ENCODE measurements at places on chromosomes 4 and X. TPM values are rescaled to one million over a fixed set of nuclear protein-coding genes. Genes with fewer than 3 reads are reported as not detected.

The IQCM gene
- not detected for total RNA-seq

The EDNRA gene
- 2.9 TPM for total RNA-seq

The RAB9A gene
- total RNA-seq: 21.2 TPM

The MAGEA2 gene
- total RNA-seq: not detected

The GABRG1 gene
- total RNA-seq: not detected

The UGT2B17 gene
- not detected for total RNA-seq

The RPA4 gene
- 0.29 TPM for total RNA-seq

The DOK7 gene
- total RNA-seq: 0.05 TPM

The VCX2 gene
- total RNA-seq: not detected

DNA sequence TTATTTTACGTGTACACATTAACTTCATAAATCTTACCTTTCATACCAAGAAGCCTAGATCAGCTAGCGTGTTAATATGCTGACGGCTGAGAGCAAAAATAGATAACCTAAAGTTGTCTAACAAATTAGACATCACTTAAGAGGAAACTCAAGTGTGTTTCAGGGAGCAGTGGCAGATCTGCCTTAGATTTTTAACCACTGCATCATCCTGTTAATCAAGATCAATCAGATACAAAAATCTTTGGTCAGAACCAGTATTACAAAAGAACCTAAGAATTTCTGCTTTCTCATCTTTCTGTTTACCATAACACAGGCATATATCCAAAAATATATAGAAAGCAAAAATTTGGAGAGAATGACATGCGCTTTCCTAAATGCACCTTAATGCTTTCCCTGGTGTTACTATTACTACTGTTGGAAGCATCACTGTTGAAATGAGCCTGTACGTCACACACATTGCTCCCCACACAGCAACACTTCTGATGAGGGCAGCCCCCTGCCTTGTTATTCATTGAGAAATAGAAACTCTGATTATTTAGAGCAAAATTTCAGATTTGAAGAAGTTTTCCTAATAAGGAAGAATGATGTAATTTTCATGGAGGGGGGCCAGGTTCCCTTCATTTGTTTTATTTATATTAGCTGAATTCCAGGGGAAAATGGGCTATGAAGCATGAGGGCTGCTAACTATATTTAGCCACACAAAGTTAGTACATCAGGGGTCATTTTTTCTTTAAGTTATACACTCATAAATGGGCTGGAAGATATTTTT, 152.3 kb downstream of the CBR4 start:
- peak; percentile 45 for DNase-seq

GRCh38 chrX:50920132-50920531, 9.6 kb downstream of the BMP15 start:
- no peak for DNase-seq

DNA sequence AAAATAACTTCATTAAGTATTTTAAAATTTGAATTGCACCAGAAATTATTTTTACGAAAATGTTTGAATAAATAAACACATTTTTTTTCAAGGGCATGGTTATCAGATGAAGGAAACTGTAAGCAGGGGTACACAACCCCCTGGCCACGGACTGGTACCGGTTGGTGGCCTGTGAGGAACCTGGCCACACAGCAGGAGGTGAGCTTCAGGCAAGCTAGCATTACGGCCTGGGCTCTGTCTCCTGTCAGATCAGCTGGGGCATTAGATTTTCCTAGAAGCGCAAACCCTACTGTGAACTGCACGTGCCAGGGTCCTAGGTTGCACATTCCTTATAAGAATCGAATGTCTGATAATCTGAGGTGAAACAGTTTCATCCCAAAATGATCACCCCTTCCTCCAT, 1499.7 kb upstream of the AGA start:
- no peak for DNase-seq

GRCh38 chr4:32396507-32397070, 1676.4 kb downstream of the PCDH7 start:
- no peak for DNase-seq

GRCh38 chr4:88352062-88352740, 26.5 kb upstream of the HERC6 start:
- DNase-seq: no peak

DNA sequence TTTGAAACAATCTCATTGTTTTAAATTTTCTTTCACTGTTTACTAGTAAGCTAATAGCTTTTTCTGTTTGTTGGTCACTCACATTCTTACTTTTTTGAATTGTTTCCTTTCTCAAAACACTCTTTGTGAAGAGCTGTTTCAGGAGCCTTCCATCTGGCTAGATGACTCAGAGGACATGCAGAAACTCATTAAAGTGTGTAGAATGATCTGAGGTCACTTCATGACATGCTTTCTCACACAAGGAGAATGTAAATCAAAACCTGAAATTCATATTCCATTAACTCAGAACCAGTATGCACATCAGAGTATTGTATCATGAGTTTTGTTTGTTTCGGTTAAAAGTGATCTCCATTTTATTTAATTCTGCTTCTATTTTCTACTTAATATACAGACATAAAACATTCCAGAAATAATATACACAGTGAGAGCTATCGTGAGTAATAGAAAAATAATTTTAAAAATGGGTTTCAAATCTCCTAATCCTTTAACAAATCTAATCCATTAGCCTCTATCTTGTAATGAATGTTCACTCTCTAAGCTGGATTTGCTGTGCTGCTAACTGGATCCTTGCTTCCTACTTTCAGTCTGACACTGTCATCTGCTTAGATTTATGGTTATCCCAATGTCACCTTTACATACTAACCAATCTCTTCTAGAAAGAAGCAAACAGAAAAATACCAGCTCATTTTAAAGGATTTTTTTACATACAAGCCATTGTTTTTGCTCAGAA, 449.6 kb downstream of the FSTL5 start:
- DNase-seq: no peak

- DNase-seq: no peak
These were observed 138.9 kb upstream of the IGFBP7 start for GRCh38 chr4:57249083-57249482.

GRCh38 chr4:55312489-55313101, 33.4 kb upstream of the SRD5A3 start:
- DNase-seq: no peak

DNA sequence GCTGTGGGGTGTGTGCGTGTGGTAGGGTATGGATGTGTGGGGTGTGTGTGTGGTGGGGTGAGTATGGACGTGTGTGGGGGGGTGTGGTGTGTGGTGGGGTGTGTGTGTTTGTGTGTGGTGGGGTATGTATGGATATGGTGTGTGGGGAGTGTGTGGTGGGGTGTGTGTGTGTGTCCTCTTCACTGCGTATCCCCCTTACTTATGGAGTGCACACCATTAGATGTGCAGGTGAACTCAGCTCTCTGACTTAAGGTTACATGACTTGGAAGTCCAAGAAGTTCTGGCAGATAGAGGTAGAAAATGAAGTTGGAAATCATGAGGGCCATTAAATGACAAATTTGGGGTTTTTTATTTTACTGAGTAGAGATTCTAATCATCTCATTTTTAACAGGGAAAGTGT, 182.5 kb downstream of the PALLD start:
- DNase-seq: no peak

- DNase-seq: no peak
These were observed 40.4 kb upstream of the BRS3 start for GRCh38 chrX:136447308-136447707.

GRCh38 chr4:12957108-12957507, 527.0 kb downstream of the RAB28 start:
- DNase-seq: no peak

DNA sequence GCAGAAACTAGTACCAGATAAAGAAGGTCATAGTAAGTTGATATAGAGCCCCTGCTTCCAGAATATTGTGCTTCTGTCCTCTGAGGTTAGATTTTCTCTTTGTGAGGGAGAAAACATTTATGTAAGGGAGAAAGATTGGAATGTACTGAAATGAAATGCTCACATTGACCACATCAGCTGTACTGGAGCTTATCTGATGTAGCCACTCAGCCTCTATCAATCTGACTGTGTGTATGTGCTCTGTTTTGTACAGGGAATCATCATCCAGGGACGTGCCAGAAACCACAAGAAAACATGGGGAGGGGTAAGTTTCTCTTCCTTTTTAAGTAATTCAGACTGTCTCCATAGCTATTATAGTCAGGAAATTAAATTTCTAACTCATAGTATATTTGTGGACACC, 56.8 kb downstream of the PRRG1 start:
- DNase-seq: no peak

DNA sequence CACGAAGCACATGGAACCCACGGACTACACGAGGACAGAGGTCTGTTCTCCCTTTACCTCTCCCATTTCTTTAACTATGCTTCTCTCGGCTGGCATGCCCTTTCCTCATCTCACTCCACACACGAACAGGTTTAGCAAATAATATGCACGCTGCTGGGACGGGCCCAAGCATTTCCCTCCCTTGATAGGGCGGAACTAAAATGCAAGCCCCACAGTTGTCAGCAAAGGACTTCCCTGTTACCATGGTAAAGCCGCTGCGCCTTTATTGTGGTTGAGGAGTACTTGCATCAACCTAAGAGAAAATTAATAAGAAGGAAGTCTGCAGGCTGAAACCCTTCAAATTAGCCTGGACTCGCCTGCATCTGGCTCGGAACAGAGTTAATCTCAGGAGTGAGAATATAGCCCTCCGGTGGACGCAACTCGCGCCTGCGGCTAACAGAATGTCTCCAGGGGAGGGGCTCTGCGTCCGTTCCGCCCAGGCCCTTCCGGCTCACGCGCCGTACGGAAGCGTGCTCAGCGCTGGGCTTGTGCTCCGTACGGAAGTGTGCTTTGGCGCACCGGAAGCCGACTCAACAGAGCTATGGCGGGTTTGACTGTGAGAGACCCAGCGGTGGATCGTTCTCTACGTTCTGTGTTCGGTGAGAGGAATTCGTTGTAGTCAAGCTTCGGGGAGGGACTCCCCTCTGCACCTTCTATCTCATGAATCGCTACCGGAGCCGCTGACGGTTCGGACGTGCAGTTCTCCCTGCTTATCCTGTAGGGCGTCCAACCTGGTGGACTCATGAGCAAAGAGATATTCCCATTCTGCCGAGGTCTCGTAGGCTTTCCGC, at the start of gene CSTF2:
TSS of gene CSTF2 (plus strand) at position 555 of the 830 bp plus-strand sequence. CDS start at position 581, 26 bp downstream.
- peak; percentile 79 for DNase-seq

DNA sequence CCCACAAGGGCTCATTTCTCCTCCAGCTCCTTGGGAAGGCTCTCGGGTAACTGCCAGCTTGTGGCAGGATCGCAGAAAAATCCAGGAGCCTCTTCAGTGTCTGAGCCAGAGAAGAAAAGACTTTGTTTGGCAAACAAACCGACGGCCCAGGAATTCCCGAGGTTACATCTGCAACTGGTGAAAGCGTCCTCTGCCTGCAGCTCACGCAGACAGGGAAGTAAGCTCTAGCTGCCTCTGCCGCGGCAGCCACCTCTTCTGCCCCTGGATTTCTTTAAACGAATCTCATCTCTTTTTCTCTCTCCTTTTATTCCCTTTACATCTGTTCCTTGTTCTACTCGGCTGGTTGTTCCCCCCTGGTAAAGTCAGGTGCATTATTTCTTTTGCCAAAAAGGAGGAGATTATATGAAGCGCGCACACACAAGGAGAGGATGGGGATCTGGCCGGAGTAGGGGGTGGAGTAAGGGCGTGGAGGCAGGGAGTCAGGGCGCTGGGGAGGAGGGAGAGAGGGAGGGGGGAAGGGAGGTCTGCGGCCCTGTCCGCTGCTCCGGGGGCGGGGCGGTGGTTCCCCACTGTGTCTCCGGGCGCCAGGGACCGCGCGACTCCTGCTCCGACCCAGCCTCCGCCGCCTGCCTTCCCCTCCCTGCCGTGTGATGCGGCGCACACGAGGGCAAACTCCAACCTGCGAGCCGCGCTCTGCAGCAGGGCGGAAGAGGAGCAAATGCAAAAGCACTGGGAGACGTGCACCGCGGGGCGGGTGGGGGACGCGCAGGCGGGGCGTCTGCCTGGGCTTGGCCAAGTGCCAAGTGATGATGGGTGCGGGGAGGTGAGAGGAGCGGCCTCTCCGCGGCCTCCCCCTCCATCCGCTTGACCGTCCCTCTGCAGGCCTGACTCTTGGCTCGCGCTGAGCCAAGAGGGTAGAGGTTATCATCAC, at the start of gene DCHS2:
TSS of gene DCHS2 (minus strand) at position 459 of the 931 bp plus-strand sequence. CDS start at position 15, 444 bp downstream.
- DNase-seq: no peak

- DNase-seq: no peak
These were observed 161.7 kb downstream of the BTC start for GRCh38 chr4:74632634-74633033.

DNA sequence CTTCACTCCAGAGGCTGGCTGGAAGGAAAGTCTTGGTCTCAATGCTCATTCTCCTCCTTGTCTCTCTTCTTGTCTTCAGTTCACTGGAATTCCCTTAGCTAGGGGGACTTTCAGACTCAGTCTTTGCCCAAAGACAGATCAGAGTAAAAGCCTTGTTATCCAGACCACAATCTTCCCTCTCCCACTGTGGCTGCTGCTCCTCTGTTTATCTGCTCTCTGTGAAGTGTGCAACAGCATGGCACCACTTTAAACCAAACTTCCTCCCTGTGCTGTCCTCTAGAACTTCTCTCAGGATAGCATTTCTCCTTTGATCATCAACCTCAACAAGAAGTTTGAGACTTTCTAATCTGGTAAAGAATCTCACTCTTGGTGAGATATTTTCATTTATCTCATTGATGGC, 530.1 kb upstream of the SLIT2 start:
- no peak for DNase-seq

DNA sequence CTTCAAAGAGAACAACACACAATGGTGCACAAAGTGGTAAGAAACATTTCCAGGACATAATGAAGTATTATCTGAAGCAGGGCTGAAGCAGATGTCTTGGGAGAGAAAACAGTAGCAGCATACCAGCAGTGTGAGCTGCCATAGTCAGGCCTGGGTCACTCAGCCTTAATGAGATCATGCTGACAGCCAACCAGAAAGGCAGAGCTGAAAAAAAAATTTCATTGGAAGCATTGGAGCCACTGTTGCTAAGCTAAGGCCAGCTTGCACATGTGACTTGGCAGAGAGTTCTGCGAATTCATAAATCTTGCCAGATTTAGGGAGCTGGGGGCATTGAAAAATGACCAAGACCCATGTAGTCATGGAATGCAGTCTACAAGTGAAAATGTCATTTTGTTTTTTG, 444.0 kb upstream of the PITX2 start:
- DNase-seq: no peak

DNA sequence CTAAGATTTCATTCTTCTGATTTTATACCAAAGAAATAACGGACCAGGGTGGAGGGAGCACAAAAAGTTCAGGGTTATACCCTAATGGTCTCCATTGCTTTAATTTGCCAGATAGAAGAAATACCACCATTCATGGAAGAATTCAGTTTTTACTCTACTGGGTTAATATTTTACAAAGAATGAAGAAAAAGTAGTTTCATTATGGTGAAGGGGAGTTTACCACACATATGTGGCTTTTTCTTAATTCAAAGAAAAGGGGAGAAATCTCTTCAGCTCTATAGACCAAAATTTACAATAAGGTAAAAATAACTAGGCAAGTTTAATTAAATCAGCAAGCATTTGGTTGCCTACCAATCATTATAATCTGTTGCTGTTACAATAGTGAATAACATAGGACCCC, 37.6 kb downstream of the CASK start:
- DNase-seq: no peak

GRCh38 chrX:10041383-10041782, 74.2 kb downstream of the CLDN34 start:
- no peak for DNase-seq
